ENCODE measurements at places on chromosomes 16 and 17.

GRCh38 chr16:361872-362701 is 8.3 kb downstream of the MRPL28 start:
- peak; percentile 79 for DNase-seq

GRCh38 chr17:48909783-48910182 is 1.6 kb downstream of the UBE2Z start:
- DNase-seq: no peak

DNA sequence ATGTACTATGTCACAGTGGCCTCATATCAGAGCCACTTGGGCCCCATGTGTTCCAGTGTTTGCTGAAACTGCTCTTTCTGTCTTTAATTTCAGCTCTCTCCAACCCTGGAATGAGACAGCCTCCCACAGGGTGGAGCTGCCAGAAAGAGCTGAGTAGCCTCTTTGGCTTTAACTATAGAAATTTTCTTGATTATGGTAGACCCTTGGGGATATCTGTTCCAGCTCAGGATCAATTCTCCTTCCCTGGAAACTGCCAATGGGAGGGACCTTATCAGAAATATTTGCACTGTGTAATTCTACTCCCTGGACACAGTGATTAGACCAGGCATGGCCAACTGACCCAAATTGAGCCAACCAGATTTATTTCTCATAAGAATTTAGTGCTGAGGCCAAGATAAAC is 39.0 kb upstream of the KDM8 start:
- no peak for DNase-seq

DNA sequence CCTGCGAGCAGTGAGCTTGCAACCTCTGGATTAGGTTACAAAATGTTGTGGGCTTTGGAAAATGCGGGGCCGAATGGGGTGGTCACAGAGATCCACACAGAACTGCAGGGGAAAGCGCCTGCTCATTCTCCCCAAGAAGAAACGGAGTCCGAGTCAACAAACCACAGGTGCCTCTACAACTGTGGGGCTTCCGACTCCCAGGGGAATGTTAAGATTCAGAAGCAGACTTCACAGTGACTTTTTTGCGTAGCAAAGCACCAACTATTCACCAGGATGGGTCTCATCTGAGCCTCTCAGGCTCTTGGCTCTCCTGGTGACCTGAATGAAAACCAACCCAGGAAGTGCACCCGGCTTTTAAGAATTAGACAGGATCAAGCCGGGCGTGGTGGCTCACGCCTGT is 33.7 kb downstream of the NUBP1 start:
- DNase-seq: no peak

DNA sequence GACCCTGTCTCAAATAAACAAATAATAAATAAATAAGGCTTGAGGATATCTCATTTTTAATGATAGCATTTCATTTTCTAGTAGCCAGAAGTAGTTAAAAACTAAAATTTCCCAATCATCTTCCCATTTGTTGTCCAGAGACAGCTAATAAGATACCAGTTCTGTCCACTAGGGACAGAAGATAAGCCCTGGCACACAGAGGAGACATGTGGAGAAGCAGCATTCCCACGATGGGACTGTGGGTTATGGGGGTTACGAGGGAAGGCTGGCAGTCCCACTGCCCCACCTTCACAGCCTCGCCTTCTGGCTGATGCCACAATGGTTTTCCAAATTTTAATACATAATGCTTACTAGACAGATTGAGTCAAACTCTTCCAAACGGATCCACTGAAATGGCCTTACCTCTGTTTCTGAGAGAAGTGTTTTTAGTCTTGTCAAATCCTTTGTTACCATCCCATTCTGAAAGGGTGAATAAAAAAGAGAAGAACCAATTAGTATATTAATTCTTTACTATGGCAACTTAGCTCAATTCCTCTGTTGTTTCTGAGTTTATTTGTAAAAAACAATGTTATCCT is 44.2 kb downstream of the HELZ start:
- DNase-seq: no peak

- no peak for DNase-seq
Observed at GRCh38 chr17:38602453-38602852, 3.3 kb downstream of the SRCIN1 start.

GRCh38 chr17:40551091-40551878 is 14.0 kb downstream of the CCR7 start:
- no peak for DNase-seq

Data from CD4-positive, alpha-beta T cell treated with Interleukin-12 subunit alpha and Interleukin-12 subunit beta, for 1 hour (primary cell).